ENCODE measurements at places on chromosomes 7 and 10.

DNA sequence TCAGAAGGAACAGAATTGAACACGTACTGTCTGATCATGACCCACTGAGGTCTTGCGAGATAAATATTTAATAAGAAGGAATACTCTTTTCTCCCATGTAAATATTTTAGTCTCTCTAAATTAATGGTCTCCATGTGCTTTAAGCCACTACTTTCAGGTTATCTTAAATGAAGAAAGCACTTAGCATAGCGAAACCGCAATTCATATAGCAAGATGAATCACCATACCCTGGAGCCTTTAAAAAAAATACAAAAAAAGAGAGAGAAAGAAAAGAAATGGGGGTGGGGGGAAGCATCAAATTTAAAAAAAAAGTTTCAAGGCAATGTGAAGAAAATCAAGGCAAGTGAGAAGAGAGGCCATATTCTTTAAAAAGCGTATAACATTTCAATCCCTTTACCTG lies 82.5 kb downstream of the CTTNBP2 start:
- no peak for DNase-seq

DNA sequence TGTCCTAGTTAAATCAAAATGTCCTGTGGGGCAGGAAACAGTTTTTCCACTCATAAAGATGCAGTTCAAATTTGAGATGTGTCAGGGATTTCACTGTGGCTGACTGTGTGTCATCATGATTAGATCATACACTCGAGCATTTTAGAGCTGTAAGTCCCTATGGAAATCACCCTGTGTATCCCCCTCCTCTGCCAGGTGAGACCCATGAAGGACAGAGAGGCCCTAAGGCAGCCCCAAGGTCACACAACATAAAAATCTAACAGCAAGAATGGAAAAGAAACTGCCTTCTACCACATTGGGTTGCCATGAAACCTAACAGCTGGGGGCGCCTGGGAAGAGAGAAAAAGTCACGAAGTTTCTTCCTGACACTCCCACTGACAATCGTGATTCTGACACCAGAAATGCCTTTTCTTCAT lies 135.8 kb downstream of the KCNMA1 start:
- no peak for DNase-seq

GRCh38 chr10:13396369-13396768 lies 48.3 kb upstream of the SEPHS1 start:
- no peak for DNase-seq

DNA sequence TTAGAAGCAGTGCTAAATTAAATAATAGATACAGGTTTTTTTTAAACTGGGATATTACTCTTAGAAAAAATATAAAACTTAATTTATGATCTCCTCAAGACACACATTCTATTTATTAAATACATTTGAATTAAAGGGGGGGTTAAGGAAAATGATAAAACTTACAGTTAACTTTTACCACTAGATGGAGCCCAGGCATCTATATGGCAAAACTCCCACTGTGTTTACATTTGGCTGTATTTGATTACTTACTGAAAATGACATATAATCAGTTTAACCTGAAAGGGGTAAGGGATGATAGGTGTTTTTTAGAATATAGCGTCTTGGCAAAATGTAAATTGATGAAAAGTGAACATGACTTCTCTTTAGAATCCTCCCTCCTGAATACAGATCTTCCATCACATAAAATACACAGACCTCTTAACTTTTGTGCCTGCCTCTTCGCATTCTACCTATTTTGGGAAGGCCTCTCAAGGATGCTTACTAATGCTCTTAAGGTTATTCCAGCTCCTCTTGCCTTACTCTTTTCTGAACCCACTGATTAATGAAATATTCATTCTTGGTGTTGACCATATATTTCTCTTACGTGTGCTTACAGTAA lies 235.7 kb downstream of the AGMO start:
- no peak for DNase-seq

DNA sequence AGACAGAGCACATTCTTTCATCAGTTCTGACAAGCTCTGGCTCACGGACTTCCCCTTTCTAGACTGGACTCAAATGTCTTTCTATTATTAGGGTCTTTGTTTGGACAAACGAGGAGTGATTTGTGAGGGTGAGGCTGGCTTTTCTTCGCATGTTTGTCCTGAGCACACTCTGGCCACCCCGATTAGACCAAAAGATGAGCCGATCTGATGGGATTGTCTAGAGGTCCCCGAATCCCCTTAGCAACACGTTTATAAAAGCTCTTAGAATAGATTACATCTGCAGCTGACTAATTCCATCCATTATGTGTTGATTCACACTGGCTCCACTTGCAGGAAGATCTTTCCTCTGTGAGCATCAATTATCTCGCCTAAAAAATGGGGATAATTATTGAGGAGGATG lies 675.4 kb upstream of the AUTS2 start:
- DNase-seq, result no peak

- peak; percentile 62 for DNase-seq
Observed at GRCh38 chr10:124952123-124952522, 10.2 kb downstream of the ZRANB1 start.

DNA sequence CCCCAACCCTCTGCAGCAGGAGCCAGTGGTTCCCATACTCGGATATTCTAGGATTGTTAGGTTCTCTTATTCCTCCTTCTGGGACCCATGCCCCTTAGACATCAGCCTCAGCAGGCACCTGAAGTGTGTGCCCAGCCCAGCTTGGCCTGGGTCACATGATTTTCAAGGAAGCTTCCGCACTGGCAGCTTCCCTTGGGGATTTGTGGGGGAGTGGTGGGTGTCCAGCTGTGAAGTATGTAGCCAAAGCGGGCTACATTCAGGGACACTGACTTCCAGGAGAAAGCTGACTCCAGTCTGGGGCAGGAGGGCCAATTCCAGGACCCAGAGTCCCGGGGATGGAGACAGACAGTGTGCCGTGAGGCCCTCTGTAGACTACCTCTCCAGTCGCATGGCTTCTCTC lies 1.3 kb downstream of the LDB1 start:
- DNase-seq, result no peak

DNA sequence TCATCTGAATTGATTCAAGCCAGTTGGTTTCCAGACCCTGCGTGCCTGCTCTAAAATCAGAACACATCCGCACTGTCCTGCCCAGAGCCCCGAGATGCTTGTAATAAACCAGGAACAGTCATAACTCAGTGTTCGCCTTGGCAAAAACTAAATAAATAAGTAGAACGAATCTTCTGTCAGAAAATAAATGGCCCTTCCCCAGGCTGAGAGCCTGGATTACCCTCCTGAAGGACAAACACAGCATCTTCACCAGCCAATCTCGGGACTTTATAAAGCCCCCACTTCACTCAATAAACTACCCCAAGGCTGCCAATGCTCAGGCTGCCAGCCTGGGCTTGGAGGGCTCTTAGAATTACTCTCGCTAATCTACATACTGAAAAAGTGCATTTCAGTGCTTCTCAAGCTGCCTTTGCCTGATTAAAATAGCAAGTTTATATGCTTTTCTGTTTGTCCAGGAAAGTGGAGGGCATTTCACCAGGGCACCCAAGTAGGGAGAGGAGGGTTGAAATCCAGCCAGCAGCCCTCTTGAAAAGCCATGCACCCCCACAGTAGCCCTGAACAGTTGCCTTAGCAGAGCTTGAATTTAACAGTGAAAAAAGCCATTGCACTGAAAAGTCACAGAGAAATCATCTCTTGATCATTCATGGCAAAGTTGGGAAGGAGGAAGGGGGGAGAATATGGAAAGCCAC lies 136.6 kb downstream of the CALN1 start:
- DNase-seq, result no peak

GRCh38 chr7:124022551-124022950 lies 10.3 kb downstream of the TMEM229A start:
- DNase-seq, result no peak

DNA sequence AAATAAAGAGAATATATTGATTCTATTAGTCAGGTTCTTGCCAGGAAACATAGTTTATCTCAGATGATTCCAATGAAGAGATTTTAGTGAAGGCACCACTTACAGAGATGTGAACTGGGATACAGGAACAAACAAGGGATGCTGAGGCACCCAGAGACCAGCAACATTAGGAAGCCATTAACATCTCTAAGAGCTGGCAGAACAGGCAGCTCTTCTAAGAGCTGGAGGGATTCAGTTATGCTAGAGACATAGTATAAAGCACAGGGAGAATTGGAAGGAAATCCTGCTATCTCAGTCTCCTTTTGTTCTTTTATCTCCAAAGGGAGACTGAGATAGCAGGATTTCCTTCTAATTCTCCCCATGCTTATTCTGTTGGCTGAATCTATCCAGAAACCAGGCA lies 22.0 kb downstream of the OR6B1 start:
- no peak for DNase-seq

GRCh38 chr7:30278849-30279652 lies 5.3 kb upstream of the ZNRF2 start:
- DNase-seq, result no peak

DNA sequence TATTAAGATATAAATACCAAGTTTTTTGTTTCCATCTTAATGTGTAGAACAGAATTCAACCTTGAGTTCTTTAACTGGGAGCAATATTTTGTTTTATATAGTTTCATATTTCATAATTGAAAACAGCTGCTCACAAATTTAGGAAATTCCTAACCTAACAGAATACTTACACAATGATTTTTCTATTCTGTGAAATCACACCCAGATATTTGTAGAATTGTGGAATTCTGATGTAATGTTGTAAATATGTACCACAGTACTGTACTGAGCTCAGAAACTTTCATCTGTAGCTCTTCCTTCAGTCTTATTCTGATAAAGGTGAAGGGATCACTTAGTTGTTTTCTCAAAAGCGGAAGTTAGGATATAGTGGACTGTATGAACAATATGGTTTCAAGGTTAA lies 143.4 kb upstream of the GLI3 start:
- DNase-seq, result no peak

- no peak for DNase-seq
Observed at GRCh38 chr7:32879460-32879859, 12.1 kb downstream of the KBTBD2 start.

DNA sequence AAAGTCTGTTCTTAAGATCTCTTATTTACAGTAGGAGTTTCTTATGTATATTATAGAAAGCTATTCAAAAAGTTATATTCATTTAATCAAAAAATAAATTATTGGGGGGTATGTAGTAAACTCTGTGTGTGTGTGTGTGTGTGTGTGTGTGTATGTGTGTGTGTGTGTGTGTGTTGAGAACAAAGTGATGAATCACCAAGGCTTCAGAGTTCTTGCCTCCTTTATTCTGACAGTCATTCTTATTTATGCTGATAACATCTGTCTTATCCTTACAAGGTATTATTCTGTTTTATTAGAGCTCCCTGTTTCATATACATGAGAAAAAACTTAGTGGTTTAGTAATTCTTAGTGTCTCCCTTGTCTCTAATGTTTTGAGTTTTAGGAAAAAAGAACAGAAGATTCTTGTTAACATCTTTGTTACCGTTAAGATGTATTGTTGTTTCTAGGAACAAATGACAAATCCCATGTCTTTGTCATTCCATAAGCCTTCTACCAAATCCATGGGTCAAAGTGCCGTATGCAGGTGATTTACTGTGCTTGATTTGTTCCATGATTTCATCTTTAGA lies 424.0 kb downstream of the EXOC4 start:
- no peak for DNase-seq

- DNase-seq, result no peak
Observed at GRCh38 chr10:90204956-90205314, 503.5 kb downstream of the KIF20B start.

DNA sequence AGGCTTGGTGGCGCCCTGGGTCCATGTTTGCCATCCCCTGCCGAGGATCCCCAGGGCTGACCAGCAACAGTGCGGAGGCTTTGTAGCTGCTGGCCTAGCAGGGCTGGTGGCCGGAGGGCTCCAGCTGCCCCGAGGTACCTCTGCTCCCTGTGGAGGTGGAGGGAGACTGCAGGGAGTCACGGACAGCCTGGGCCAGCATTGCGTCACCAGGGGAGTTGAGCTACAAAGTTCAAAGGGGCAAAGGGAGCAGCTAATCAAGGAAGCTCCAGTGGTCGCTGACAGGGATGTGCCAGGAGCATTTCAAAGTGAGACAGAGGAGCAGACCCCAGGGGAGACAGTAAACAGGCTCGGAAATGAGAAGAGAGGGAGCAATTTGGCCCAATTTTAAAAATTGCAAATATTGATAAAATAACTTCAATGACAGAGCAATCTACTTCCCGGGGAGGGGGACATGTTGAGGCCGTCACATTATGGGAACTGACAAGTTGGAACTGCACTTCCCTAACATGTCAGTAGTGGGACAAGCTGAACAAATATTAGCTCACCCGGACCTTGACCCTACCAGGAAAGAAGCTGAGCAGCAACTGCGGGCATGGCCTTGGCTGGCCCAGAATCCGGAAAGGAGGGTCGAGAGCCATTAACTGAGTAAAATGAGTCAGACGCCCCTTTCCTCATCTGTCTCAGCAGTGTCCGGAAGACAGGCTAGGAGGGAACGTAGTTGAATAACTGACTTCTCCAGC lies 39.4 kb downstream of the BTBD16 start:
- DNase-seq, result no peak

GRCh38 chr7:135537905-135538304 lies 19.8 kb upstream of the NUP205 start:
- no peak for DNase-seq

- DNase-seq, result no peak
Observed at GRCh38 chr7:88200261-88200660, 19.6 kb downstream of the SRI start.

- DNase-seq, result no peak
Observed at GRCh38 chr10:15775513-15775912, 55.8 kb upstream of the ITGA8 start.

DNA sequence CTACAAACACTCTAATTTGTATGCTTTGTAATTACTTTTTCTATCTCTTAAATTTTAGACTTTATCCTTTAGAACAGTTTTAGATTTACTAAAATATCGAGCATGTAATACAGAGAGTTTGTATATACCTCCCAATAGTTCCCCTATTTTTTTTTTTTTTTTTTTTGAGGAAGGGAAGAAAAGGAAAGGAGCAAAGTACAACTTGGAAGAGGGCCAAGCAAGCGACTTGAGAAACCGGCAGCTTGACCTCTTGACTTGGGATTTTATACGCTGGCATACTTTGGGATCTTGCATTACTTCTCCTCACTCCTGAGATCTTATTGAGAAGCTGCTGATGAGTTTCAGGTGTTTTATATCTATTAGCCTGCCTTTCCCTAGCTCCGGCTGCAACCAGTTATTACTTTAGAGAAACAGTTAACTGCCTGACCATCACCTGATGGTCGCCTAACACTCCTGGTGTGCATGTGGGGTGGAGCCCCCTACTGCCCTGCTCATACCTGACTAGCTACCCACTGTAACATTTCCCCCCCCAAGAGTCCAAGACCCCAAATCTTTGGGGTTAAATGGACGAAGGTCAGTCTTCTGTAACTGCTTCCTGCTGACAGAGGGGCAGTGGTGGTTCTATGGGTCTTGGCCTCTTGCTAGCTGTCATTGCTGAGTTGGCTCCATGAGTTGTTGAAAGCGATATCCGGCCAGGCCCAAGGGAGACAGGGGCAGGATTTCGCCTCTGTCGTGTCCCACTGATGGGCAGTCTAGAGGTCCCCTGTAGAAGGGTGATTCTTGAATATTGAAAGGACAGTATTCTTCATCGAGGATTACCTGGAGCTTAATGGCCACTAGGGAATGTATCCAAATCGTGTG lies 28.5 kb downstream of the MKLN1 start:
- no peak for DNase-seq

- DNase-seq, result no peak
Observed at GRCh38 chr7:121832347-121832746, 40.6 kb upstream of the PTPRZ1 start.

GRCh38 chr7:131604841-131605279 lies 48.4 kb upstream of the PODXL start:
- no peak for DNase-seq

Data from HEK293T (cell line).